ENCODE measurements at places on chromosomes 1 and 21.
A peak's percentile ranks its signal among the peaks of the same experiment; 100 is the strongest.

DNA sequence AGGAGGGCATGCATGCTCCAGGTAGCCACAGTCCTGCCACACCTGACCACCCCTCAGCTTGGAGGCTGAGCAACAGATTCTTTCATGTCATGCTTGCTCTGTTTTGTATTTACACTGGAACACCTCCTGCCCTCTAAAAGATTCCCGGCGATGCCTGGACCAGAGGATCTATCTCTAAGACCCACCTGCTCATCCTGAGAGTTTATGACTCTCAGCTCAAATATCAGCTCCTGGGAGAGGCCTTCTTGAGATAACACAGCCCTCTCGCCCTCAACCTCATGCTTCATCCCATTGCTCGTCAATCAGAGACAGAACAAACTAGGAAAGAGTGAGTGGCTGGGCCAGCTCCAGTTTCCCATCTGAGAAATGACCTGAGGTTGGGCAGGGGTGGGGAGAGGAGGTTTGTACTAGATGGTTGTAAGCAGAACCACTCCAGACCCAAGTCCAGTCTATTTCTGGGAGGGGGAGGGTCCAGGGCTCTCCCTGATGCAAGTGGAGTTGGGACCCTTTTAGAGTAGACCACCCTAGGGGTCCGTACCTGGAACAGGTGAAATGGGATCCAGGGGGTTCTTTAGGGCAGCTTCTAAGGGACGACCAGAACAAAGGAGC, 524.5 kb downstream of the MATN1 start:
- no peak for DNase-seq

DNA sequence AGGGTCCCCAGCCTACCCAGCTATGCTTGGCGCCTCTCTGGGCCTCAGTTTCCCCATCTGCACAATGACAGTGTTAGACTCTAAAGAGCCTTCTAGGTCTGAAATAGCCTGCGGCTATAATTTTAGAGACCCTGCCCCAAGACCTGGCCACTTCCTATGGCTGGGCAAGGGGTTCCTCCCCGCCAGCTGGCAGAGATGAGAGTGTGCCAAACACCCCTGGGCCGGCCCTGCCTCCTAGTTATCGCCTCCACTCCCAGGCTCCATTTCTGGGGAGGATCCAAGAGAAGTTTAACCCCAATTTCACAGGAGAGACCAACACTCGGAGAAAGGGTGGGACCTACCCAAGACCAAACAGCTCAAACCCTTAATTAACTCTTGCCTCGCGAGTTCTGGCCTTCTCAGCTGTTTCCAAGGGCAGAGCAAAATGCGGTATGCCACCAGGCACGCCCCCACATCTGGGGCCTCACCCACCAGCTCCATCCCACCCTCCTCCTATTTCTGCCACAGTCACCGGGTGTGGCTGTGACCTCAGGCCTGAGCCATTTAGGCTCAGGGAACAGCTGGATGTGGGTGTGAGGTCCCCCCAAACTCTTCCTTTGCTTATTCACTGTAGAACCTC, 35.7 kb downstream of the TTC39A start:
- DNase-seq, result no peak

GRCh38 chr1:228366062-228366865, 40.4 kb downstream of the TRIM11 start:
- DNase-seq, result no peak

GRCh38 chr1:18161690-18162089, 54.1 kb downstream of the IGSF21 start:
- DNase-seq, result no peak

GRCh38 chr1:114075105-114075504, 78.6 kb downstream of the SYT6 start:
- no peak for DNase-seq

DNA sequence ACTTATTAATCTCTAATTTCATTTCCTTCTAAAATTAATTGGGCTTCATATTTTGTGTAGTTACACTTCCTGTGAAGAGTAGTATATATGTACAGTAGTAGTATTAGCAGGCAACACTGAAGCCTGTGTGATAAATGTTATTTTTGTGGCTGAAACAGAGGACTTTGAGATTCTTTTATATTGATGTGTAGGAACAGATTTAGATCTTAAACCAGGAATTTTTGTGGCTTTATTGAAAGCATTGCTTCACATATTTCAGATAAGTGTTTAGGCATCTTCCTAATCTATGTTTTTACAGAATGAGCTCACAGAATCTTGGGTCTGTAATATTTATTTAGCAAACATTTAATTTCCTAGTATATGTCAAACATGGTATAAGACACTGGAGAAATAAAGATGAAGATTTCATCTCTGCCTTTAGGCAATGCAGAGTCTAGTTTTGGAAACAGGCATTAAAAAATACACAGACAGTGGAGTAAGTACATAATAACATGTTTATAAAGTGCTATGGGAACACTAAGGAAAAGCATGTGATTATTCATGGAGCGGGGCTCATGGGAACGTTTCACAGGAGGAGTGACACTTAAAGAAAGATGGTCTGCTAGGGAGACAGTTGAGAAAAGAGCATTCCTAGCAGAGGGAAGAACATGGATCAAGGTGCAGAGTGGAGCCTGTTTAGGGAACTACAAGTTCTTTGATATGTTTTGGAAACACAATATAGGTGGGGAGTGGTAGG, 52.7 kb downstream of the MIGA1 start:
- no peak for DNase-seq

DNA sequence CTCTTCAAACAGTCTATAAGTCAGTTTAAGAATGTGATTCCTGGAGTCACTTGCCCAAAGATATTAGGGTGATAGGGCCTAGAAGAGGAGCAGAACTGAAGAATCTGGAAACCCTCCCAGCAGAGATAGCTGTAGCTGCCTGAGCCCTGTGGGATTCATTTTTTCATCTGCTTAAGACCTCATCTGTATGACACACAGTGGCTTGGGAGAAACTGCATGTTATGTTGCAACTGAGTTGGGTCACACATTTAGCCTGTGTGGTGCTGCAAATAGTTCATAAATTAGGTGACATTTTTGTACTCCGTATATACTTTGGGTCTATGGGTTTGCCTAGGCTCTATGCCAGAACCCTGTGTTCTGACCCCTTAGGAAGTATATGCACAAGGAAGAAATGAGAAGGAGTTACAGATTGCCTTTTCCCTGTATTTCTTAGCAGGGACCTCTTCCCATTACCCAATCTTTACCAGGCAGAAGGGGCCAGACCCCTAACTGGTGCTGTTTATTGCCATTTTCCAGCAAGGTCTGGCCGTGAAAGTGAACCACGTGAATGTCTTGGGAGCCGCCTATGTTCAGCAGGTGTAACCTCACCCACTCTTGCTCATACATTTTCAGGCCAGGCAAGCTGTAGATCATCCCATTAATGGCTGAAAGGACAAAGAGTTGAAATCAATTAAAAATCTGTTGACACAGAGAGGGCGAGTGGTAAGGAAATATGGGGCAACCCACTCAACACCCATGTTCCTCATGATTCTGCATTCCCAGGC, 41.9 kb upstream of the SLC19A2 start:
- no peak for DNase-seq

- no peak for DNase-seq
Measured at GRCh38 chr1:223012176-223012788, 130.8 kb downstream of the TLR5 start.

GRCh38 chr1:154324669-154325582, at the start of gene ATP8B2:
ATP8B2 (plus strand) TSS chr1:154325525; CDS start chr1:154328142, 2,617 bp downstream.
- peak; percentile 61 for DNase-seq

DNA sequence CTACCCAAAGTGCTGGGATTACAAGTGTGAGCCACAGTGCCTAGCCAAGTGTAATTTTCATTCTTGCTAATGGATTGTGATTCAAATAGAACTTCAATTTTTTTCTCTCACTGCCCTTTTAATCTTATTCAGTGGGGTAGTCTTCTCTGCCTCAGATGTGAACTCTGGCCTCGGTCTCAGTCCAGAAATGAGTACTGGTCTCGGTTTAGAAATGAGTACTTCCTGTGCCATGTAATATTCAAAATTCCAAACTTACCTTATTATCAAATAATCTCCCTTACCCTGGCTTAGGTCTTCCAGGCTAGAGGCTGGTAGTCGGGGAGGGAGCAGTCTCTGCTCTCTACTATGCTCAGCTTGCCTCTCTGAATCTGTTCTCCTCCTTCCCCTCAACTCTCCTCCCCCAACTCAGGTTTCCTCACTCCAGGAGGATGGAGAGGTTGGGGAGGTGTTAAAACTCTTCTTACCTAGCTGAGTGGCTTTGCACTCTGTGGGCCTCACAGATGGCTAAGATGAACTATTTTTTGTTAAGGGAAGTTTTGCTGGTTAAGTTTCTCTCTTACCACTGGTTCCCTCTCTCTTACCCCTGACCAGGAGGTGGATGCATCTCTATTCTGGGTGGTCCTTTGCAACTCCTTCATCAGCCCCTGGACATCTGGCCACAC, 4.8 kb upstream of the SLAMF9 start:
- no peak for DNase-seq

DNA sequence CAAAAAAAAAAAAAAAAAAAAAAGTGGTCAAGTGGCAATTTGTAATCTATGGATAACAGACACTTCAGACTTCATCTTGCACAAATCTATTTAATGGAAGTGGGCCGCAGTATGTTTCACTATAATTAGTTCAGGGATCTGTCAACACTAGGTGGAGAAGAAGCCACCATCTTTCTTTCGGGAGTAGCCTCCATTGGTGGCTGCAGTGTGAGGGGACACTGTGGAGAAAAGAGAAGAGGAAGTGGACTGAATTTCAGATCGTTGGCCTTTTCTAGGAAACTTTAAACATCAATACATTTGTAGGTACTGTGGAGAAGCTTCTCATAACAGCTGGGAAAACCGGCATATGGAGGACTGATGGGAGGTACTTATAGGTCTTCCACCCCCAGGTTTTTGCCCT, 8.0 kb upstream of the ELAPOR1 start:
- no peak for DNase-seq

GRCh38 chr1:166900987-166901386, 24.9 kb upstream of the TADA1 start:
- DNase-seq, result no peak

- no peak for DNase-seq
Measured at GRCh38 chr1:148160343-148161052, 8.4 kb upstream of the NBPF11 start.

DNA sequence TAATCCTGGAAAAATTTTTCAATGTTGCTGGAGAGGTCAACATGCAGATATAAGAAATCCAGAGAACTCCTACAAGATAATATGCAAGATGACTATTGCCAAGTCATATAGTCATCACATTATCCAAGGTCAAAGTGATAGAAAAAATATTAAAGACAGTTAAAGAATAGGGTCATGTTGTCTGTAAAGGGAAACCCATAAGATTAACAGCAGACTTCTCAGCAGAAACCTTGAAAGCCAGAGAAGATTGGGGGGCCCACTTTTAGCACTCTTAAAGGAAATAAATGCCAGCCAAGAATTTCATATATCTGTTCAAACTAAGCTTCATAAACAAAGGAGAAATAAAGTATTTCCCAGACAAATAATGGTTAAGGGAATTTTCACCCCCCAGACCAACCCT, 64.1 kb downstream of the PTGFR start:
- no peak for DNase-seq

GRCh38 chr1:7557301-7557891, 213.7 kb upstream of the VAMP3 start:
- DNase-seq, result no peak

DNA sequence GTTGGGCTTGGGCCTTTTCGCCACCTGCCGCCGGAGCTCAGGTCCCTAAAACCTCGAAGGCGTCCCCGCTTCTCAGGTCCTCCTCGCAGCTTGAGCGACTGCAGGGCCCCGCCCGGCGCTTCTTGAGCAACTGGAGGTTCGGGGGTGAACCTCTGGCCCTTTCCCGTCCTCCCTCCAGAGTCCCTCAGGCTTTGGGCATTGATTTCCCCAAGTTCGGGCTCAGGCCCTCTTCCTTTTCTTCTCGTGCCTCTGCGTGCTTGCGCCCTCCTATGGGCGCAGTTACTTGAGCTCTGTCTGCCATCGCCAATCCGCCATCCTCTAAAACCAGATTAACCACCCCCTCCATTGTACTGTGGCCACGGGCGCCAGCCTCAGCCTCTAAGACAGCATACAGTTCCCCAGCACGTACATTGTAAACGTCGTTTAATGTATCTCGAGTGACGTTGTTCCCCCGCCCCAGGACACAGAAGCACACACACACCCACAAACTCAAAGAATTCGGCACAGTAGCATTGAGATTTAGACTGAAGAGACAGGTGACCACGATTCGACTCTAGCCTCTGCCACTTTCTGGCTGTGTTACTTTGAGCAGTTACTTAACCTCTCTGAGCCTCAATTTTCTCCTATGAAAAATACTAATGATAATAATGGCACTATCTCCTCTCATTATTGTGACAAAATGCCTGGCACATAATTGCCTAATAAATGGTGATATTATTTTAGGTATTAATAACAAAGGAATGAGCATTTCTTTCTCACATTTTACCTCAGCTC, 22.6 kb downstream of the BTG2 start:
- DNase-seq, result no peak

DNA sequence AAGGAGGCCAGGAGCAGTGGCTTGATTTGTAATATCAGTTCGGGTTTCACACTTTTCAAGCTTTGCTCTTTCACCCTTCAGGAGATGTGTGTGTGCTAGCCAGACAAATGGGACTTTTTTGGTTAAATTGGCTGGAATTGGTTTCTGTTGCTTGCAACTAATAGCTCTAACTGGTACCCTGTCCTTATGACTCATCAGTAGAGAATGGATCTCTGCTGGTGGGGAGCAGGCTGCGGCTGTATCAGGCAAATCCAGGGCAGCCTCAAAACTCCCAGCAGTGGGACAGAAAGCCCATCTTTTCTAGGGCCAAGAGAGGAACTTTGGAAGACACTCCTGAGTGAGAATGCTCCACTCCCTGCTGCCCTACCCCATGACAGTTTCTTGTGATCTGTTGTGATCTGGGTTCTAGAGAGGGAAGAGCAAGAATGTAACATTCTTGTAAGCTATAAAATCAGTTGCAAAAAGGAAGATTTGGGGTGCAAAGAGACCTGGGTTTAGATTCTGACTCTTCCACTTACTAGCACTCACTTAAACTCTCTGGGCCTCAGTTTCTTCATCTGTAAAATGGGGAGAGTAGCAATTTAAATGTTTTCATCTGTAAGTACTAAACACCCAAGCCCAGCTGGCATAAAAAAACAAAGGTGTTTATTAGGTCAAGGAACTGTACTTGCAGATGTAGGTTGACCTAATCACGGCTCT, 257.0 kb upstream of the TMEM51 start:
- no peak for DNase-seq

DNA sequence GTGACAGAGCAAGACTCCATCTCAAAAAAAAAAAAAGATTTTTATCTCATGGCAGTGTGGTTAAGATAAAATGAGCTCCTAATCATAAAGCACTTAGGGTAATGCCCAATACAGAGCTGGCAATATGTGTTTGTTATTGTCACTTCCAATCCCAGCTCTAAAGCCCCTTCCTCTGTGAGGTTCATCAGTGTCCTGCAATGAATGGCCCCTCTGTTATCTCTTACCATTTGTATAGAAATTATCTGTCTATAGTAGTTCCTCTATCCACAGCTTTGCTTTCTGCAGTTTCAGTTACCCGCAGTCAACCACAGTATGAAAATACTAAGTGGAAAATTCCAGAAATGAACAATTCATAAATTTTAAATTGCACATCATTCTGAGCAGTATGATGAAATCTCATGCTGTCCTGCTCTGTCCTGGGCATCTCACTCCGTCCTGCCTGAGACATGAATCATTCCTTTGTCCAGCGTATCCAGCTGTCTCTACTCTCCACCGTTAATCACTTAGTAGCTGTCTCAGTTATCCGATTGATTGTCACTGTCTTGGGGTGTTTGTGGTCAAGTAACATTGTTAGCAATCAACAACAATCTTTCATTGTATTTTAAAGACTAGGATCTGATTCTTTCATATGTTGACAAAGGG, 50.2 kb upstream of the DNAH14 start:
- no peak for DNase-seq

All from stimulated activated CD8-positive, alpha-beta memory T cell treated with anti-CD3 and anti-CD28 coated beads, Interleukin-4, amount 100 ng/mL, for 4 hours (primary cell).